ENCODE measurements at places on chromosomes 12 and 14.
A peak's percentile ranks its signal among the peaks of the same experiment; 100 is the strongest.

DNA sequence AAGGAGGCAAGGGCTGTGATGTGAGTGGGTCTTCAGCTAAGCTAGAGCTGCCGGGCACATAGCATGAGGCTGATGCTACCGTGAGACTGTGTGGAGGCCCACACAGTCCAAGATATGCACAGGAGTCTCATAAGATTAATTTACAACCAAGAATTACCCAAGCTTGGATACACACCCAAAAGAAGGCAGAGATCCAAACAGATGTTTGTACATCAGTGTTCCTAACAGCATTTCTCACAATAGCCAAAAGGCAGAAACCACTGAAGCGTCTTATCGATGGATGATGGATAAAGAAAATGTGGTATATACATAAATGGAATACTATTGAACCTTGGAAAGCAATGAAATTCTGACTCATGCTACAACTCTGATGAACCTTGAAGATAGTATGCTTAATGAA lies 40.8 kb upstream of the RIC8B start:
- no peak for DNase-seq

- DNase-seq: no peak
Measured at GRCh38 chr14:65940056-65940735, 527.7 kb downstream of the FUT8 start.

DNA sequence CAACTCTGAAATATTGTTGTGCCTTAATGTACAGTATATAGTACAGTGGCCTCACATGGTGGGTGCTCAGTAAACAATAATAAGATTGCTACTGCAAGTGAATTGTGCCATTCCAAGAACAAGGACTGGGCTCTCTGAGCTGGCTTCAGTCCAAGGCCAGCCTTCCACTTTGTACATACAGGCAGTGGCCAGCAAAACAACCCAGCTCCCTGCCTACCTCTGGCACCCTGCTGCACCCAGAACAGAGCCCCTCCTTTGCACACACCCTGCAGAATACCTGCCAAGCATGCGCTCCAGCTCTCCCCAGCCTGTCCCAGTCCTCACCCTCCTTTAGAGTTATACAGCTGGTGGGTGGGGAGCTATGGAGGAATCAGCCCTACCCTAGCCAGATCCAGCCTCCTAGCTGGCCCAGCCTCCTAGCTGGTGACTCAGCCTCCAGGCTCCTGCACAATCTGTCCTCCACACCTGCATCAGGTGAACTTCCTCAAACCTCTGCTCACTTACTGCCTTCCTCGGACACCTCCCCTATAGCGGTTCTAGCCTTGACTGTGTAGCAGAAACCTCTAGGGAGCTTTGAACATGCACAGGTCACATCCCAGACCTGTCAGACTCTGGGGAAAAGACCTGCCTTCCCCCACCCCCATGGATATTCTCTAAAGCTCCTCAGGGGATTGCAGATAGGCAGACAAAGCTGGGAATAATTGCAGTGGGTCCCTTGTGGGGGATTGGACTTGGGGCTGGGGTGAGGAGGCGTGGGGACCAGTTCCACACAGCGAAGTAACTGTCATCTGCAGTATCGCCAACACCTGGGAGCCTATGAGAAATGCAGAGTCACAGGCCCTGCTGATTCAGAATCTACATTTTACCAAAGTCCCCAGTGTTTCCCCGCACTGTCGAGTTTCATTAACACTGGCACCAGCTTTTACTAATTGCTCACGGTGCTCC lies 17.9 kb downstream of the ZDHHC22 start:
- DNase-seq: no peak

DNA sequence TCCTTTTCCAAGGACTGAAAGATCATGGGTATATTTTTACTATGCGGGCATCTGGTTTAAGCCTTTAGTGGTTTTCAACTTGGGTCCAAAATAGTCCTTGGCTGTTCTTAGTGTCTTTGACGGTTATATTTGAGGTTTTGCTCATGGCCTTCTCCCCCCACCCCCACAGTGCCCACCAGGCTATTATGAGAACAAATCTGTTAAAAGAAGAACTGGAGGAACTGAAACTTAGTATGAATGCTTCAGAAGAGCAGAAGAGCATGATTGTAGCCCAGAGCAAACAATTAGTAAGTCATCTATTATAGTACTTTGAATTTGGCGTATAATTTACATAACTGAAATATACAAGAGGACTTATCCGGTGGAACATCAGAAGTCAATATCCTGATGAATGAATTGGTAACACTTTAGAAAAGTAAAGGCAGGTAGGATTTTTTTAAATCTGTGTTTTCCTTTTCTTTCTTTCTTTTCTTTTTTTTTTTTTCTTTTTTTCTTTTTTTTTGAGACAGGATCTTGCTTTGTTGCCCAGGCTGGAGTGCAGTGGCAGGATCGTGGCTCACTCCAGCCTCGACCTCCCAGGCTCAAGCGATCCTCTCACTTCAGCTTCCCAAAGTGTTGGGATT lies 71.8 kb upstream of the BCAT1 start:
- no peak for DNase-seq

DNA sequence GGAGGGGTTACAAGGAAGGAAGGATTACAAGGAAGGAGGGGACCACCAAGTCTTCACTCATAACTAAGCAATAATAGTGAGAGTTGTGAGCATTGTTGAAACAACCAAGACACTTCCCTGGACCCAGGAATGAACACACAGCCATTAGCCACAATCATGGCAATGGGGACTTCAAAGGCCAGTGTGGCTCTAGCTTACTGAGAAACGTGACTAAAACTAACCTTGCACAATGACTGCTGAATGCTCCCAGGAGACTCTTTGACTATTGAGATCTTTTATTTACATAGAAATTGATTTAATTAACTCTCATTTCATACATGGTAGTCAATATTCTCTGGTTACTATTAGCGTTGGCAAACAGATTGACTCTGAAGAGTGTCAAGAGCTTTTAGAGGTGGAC lies 263.0 kb upstream of the SOX5 start:
- no peak for DNase-seq

GRCh38 chr12:101746196-101746595 lies 6.9 kb upstream of the SYCP3 start:
- no peak for DNase-seq

DNA sequence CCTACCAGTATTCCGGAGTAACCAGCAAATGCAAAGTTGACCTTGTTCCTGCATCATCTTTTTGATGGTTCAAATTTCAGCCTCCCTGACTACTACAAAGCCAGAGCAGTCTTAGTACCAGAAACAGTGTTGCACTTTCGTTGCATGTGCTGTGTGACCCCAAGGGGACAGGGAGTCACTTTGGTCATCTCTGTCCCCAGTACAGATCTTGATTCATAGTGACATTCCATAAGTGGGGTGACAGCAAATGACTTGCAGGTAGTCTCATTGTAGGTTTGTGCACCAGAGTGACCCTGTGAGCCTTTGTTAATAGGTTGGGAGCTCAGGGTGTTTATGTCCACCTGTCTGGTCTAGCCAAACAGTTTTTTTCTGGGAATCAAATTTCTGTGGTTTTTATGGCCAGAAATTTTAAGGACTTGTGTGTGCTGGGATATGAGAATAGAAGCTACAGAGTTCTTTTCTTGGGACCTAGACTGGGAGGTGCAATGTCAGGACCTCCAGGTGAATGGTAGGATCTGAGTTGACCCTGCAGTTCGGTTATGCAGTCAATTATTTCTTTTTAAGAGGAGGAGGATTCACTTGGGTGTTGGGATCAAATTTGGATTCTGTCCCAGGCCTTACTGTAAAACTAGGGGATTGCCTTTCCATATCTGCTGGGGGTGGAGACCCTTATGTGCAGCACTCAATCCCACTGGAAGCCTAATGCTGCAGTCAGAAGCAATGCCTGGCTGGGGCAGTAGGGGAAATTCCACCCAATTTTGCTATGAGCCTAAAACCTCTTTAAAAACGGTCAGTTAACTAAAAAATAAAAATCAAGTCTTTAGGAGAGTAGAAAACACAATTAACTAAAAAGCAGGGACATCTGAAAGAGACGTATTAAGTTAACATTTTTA lies 10.1 kb downstream of the EIF5 start:
- DNase-seq: peak; percentile 22

DNA sequence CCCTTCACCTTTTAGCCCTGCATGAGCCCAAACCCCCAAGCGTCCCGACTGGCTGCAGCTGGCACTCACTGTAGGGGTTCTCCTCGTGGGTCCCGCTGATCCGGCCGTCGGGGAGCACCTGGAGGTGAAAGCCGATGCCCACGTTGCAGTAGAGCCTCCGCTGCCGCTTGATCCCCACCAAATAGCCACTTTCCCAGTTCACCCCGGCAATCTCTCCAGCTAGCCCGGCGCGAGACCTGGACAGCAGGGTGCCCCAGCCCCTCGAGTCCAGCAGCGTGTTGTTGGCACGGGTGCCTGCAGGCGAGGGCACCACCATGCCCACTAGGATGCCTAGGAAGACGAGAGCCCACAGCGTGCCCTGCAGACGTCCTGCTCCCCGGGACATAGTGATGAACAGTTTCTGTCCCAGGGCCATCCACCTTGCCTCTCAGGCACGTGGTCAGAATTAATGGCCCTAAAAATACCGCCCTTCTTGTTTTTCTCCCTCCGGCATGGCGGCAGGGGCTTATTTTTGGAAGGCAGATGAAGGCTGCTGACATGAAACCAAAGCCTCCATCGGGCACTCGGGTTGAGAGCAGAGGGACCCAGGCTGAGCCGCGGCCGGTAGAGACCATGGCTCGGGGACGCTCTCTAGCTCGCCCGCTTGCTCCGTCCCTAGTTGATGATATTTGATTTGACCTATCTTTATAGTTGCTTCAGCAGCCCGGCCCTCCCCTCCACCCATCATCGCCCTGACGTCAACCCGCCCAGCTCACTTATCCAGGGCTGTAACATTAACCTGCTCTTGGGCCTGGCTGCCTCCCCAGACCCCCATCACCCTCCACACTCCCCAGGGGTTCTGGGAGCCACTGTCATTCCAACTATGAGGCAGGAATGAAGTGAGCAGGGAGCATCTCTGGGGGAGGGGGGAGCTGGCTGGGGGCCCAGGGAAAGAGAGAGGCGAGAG lies at the start of gene FGF6:
TSS of gene FGF6 (minus strand) at position 660 of the 946 bp plus-strand sequence. CDS start at position 415, 245 bp downstream.
- DNase-seq: no peak

DNA sequence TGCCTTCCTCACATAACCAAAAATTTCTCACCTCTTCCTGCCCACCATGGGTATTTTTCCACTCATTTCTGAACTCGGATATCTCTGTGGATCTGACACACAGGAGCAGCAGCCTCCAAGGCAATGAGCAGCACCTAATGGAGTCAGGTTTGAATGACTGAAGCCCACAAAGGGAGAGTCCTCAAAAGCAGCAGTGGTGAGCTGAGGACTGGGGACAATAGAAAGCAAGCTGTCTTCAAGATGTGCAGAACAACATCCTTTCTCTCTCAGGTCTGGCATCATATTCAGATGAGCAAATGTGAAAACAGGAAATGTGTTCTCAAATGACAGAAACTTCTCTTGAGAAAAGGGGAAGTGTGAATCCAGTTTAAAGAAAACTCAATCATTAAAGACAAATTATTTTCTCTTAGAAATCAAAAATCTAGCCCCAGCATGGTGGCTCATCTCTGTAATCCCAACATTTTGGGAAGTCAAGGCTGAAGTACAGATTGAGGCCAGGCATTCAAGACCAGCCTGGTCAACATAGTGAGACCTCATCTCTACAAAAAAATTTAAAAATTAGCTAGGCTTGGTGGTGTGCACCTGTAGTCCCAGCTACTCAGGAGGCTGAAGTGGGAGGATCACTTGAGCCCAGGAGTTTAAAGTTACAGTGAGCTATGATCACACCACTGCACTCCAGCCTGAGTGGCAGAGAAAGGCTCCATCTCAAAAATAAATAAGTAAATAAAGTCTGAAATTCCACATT lies 54.2 kb downstream of the C12orf42 start:
- peak; percentile 62 for DNase-seq

GRCh38 chr12:4791497-4791896 lies 71.3 kb downstream of the GALNT8 start:
- DNase-seq: no peak

- no peak for DNase-seq
Measured at GRCh38 chr12:70762000-70762399, 124.8 kb upstream of the PTPRB start.

DNA sequence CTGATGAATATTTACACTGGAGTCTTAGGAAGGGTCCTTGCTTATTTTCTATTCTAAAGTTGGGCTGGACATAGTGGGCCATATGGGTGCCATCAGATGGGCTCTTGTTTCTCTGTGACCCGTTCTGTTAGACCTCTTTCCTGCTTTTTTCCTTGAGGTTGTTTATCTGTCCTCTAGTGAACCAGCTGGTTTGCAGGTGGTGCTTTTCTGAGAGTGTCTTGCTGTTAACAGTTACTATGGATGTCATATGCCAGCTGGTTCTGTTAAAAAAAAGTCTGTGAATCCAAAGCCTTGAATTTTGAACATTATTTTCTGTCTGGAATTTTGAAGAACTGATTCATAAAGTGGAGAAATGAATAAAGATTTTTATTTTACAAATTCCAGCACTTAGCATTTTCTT lies 29.2 kb downstream of the ZC3H14 start:
- DNase-seq: no peak

DNA sequence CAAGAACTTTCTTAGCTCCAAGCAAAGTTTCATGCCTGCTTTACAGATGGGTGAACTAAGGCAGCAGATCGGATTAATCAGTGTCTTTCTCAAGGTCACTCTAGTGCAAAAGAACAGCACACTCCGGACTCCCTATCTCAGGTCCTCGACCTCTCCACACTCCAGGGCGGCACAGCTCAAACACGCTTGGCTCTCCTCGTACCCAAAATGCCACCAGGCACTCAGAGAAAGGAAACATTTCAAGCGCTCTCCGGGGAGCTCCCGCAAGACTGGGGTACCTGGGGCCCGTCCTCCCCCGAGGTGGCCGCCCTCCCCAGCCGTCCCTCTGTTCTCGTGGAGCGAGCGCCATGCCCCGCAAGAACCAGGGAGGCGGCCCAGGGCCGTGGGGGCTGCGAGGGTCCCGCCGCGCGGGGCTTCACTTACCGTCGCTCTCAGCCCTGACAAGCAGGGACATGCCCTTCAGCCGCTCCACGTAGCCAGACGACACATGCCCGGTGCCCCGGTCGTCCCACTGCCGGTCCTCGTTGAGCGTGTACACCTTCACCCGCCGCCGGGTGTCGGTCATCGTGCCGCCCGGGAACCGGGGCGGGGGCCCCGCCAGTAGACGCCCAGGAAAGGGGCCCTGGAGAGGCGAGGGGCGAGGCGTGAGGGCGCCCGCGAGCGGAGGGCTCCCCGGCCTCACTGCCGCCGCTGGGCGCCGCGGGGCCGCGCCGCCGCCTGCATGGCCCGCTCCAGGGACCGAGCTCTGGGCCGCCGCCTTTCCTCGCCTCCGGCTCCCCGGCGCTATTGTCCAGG lies 830 bp downstream of the PPP4R3A start:
- peak; percentile 42 for DNase-seq

GRCh38 chr12:60930151-60930550 lies 1330.1 kb upstream of the USP15 start:
- DNase-seq: no peak

All from CD4-positive, alpha-beta T cell treated with Interleukin-17A for 1 hour (primary cell).